Glomerular endothelial cell (primary cell): ENCODE measurements at places on chromosomes 11 and 22. TPM values are rescaled to one million over a fixed set of nuclear protein-coding genes. Genes with fewer than 3 reads are reported as not detected.

DNA sequence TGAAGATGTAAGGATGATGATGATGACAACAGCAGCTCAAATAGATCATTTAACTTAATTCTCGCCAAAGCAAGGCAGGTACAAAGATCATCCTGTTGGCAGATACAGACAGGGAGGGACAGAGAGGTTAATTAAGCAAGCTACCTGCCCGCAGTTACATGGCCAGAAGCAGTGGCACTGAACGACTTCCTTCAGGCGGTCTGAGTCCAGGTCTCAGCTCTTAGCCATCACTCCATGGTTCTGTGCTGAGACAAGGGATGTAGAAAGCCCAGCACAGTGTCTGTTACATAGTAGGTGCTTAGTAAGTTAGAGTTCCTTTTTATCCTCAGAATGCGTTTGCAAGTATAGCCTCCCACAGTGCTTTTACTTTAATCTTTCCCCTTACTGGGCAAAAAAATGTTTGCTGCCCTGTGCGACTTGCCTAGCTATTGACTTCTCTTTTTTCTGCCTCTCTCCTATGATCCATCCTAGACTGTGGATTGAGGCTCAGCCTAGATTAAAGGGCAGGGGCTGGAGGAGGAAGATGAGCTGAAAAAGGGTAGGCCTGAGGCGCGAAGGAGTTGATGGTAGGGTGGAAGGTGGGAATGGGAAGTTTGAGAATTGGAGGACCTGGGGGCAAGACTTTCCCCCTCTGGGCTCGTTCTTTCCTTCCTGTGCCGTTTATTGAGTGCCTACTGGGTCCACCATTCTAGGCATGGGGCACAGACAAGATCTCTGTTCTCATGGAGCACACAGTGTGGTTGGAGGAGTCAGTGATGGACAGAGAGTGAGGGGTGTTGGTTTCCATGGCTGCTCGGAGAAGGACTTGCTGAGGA is 108.2 kb upstream of the OR4B1 start:
- DNase-seq: no peak

- no peak for DNase-seq
Observed at GRCh38 chr11:105227363-105227762, 87.8 kb upstream of the CARD18 start.

GRCh38 chr11:44737245-44738085 is 10.7 kb downstream of the TSPAN18 start:
- DNase-seq: no peak

DNA sequence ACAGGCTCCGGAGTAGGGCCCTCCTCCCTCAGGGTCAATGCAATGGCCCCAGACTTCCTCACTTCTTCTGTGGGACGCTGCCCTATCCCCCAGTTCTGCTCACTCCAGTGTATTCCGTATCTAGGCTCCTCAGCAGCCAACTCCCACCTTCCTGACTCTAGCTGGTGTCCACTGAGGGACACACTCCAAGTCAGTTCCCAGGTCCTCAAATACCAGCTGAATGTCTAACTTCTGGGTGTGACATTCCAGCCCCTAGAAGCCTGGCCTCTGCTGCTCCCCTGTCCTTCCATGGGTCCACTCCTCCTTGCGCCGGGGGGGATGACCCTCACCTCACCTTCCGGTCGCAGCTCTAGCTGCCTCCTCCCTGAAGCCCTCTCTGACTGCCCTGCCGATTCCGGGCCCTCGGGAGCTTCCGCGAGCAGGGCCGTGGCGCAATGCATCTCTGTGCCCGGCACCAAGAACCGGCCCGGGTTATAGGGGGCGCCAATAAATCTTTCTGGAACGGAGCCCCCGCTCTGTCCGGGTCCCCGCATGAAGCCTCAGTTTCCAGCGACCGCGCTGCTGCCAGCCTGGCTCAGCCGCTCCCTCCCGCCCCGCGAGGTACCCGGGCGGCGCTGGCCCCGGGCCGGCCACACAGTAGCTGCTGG is 15.4 kb downstream of the BAD start:
- DNase-seq: no peak

The FGF19 gene
- total RNA-seq: not detected in 2 replicates

The TYR gene
- total RNA-seq: not detected in 2 replicates
